ENCODE measurements at places on chromosomes 3 and 15.

DNA sequence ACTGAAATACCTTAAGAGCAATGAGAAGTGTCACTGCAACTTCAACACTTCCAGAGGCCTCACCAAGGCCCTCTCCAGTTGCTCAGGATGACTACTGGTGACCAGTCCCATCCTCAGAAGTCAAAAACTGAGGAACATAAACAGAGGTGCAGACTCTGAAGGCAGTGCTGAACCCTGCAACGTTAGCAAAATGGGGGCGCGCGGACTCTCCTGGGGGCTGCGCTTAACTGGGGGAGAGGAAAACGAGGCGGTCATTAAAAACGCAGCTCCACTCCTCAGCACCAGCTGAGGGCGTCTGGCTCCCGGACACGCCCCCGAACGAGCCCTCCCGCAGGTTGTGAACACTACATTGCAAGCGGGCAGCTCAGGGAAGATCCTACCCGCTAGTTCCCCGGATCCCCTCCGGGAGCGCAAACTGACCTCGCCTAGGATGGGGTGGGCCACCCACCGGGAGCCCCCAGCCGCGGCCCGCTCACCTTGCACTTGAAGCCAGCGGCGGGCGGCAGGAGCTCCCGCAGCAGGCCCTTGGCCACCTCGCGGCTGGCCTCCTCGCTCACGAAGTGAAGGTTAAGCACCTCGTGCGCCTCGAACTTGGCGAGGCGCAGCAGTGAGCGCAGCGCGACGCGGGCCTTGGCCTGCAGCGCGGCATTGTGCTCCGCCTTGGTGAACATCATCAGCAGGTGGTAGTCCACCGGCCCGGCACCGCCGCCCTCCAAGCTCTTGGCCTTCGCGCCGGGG lies 711 bp downstream of the XXYLT1 start:
- peak; percentile 59 for DNase-seq

DNA sequence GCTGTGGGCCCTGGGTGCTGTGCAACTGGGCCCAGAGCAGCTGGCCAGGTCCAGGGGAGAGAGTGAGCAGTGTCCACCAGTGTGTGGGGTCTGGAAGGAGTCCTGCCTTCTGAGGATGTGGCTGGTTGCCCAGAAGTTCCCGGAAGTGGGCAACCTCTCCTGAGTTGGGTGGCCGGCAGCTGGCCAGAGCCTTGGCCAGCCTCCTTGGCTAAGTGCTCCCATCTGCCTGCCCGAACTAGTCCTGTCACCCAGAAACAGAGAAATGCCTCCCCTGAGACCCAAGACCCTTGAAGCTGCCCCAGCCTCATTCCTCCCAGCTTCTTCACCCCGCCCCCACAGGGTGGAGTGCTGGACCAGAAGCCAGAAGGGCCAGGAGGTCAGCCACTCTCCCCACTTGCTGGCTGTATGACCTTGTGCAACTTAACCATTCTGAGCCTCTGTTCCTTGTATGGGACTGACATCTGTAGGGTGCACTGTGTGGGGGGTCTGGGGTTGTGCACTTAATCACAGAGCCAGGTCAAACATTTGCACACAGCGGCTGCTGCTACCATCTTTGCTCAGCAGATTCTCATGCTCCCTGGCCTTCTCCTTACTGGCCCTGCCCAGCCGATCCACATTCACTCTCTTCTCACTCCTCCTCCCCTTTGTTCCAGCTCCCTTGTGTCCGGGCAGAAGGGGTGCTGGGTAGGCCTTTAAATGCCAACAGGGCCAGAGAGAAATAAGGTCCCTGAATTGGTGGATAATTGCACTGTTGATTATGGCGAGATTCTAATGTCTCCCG lies 7.5 kb upstream of the ALAS1 start:
- DNase-seq = no peak

- DNase-seq = no peak
Measured at GRCh38 chr3:108099679-108100428, 9.0 kb upstream of the CD47 start.

GRCh38 chr3:126526668-126527005 lies 2.7 kb downstream of the CHST13 start:
- no peak for DNase-seq

DNA sequence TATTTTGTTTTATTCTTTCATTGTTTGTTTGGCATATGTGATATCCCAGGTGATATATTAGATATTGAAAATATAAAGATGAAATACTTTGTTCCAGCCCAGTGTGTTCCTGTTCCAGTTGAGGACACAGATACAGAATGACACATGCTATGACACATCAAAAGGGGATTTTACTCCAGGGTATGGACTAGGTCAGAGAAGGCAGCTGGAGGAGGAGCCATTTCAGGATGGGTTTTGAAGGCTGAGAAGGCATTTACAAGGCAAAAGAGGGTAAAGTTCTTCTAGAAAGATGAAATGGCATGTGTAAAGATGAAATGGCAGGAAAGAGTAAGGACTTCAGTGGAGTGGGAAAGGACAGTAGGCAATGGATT lies 163.8 kb downstream of the ZIC1 start:
- no peak for DNase-seq

GRCh38 chr15:69565066-69565655 lies 112.5 kb downstream of the RPLP1 start:
- DNase-seq = no peak

- DNase-seq = no peak
Measured at GRCh38 chr3:12231431-12231830, 57.4 kb upstream of the PPARG start.

DNA sequence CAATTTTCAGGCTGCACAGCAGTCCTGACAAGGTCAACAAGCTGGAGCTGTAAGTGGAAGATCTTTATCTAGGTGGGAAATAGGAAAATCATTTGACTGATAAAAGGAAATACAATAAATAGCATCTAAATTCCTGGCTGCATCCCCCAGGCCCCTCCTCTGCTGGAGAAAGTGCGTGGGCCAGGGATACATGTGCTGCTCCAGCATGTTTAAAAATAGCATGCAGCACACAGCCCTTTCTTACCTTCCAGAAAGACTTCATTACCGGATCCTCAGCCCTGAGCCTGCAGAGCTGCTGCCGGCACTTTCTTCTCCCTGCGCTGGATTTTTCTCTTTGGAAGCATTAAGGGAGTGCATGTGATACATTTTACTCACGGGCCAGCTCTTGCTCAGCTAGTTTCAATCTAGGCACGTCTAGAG lies 77.3 kb downstream of the HMG20A start:
- DNase-seq = no peak

DNA sequence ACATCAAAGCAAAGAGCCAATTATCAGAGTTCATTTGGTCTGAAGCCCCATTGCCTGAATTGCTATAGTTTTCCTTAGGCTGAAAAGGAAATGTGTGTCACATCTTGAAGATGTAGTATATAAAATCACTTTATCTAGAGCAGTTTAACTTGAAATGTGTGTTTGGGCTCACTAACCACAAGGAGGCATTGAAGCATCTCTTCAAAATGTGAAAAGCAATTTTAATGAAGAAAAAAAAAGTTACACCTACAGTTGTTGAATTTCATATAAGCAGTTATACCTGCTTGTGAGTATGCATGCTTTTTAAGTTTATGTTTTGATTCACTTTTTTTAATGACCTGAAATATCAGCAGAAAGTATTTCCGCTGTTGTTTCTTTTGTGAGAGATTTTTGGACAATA lies 129.3 kb downstream of the IQCH start:
- DNase-seq = no peak

DNA sequence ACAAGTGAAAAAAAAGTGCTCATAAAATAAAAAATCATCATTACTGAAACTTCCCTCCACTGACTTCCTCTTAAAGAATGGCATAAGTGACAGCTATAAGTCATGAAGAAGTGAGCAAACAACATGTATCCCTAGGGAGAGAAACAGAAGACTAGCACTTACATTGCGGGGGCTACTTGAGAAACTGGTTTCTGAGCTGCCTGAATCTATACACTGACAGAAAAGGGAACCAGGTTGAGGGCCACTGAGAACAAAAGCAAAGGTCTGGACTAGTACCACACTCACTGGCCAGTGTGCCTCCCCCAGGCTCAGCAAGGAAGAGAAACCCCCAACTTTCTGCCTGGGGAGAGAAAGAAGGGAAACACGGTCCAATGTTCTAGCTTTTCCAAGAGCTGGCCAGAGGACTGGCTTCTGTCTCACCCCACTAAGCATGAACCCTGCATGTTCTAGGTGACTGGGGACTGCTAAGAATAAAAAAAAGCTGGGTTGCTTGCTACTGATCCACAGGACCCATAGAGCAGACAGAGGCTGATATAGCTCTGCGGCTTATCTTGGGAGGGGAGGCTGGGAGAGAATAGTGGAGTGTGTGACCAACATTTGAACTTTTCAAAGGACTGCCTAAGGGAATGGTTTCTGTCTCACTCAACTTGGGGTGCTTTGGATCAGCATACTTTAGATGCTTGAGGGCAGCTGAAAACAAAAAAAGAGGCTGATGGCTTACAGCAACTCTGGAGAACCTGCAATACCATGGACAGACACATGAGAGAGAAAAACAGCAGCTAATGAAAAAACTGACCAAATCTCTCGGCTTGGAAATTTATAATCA lies 8.1 kb downstream of the RAD18 start:
- no peak for DNase-seq

DNA sequence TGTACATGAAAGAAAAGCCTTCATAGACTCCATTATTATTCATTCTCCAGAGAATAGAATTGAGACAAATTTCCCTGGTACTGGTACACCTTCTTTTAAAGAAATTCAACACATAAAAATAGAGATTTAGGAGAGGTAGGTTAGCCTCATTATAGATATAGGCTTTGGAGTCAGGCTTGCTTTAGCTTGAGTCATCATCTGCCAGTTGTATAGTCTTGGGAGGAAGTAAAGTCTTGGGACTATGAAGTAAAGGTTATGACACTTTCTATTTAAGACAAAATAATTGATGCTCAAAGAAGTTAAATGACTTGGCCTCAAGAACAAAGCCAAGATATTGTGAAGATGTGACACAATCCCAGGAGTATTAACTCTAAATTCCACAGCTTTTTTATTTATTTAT lies 4.3 kb downstream of the HRG start:
- DNase-seq = no peak

DNA sequence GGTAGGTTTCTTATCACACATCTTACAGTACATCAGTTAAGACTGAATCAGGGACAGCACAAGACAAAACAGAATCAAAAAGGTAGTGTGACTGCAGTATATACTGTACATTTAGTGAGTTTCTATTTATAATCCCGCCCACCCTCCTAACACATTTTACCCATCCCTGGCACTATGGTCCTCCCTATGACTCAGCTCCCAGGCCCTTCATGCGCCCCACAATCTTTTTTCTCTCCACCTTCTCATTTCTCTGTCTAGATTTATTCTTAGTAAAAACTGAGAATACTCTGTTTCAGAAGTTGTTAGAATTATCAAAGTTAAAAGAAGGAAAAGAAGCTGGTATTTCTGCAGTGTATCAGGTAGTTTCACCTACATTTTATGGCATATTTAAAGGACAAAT lies 427.3 kb downstream of the CNTN4 start:
- DNase-seq = no peak

DNA sequence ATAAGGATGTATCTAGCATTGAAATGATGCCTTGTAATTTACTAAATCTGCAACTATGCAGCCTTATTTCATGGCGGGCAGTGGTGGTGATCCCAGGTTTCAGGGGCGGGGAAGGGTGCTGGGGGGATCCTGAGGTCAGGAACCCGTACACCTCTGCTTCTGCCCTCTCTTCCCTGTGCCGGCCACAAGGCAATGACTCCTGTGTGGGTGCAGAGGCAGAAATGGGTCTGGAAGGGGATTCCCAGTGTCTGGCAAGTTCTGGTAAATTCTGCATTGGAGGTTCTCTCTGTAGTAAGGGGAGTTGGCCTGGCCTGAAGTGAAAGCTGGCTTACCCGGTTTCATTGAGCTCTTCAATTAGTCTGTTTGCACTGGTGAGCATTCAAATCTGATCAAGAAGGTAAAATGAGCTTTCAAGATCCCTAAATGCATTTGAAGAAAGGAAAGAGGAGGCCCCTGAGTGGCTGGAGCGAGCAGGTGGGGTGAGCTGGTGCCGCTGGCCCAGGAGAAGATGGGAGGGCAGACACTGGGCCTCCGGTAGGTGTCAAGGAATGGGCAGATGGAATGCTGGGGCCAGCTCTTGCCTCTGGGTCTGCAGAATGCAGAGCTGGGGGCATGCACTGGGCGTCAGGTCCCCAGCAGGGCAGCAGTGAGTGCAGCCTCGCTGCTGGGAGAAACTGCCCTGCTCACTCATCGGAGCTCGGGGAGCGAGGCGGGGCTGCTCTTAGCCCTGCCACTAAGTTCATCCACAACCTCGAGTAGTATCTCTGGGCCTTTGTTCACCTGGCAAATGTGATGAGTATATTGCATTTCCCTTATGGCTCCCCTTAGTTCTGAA lies 13.7 kb downstream of the NRROS start:
- no peak for DNase-seq

GRCh38 chr15:52566889-52567288 lies 1.9 kb downstream of the ARPP19 start:
- no peak for DNase-seq

DNA sequence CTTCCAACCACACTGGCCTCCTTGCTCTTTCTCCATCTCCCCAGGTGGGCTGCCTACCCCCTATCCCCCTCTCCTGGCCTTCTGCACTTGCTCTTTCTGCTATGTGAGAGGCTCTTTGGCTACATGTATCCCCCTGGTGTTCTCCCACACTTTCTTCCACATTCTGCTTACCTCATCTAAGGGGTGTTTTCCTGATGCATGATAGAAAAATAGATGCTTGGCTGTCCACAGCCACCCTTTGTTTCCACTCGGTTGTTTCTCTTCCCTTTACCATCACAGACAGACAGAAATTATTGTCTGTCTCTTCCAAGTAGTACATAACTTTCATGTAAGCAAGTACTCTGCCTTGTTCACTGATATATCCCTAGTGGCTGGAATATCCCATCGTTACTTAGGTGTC lies 39.2 kb downstream of the MCTP2 start:
- no peak for DNase-seq

GRCh38 chr3:36923523-36923943 lies 21.3 kb downstream of the TRANK1 start:
- no peak for DNase-seq
